ENCODE measurements at places on chromosomes 3 and 15. TPM values are rescaled to one million over a fixed set of nuclear protein-coding genes. Genes with fewer than 3 reads are reported as not detected.

DNA sequence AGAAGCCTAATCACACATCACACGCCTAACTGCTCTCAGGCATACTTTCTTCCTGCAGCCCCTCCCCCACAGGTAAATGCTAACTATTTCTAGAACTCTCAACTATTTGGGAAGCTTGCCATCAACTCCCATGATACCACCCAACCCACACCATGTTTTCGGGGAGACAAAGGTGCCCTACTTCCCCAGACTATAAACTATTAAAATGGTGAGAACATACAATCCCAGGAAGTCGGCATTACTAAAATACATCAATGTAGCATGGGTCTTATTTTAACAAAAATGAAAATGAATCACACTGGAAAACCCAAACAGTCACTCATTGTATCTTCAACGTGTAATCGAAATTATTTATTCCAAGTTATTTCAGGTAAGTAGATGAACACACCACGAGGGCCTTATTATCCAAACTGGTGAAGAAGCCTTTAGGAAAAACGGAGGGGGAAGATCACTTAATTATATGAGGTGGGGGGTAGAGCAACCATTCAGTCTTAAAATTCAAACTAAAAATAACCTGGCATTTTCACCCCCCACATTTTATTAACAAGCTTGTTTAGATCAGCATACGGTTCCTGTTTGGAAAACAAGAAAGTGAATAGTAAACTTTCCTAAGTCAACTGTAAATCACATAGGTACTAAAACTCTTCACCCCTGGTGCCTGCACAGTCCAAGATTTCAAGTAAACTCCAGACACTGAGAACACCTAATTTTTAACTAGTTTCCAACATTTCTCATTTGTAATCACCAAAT lies 1.9 kb downstream of the TBL1XR1 start:
- H3K4me3 ChIP-seq = peak overlapping the region; percentile 96
- DNase-seq = no peak
- H3K4me1 ChIP-seq = peaks cover 37% of the 10 kb centered on the region
- H3K36me3 ChIP-seq = no peaks in the 10 kb centered on the region
- no peaks in the 10 kb centered on the region for H3K27me3 ChIP-seq
- peak overlapping the region; percentile 100 for H3K27ac ChIP-seq

DNA sequence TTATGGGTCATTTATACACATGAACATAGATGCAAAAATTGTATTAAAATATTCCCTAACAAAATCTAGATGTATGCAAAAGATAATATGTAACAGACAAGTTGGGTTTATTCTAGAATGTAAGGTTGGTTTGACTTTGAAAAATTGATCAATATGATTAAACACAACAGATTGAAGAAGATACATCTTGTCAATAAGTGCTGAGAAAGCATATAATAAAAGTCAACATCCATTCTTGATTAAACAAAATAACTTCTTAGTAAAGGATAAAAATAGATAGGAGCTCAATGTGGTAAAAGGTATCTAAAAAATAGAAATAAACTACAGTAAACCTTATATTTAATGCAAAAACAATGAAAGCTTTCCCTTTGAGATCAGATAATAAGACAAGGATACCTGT lies 38.3 kb downstream of the CCDC39 start:
- no peak for DNase-seq
- H3K36me3 ChIP-seq = no peaks in the 10 kb centered on the region
- no peaks in the 10 kb centered on the region for H3K27me3 ChIP-seq
- H3K4me1 ChIP-seq = no peaks in the 10 kb centered on the region

DNA sequence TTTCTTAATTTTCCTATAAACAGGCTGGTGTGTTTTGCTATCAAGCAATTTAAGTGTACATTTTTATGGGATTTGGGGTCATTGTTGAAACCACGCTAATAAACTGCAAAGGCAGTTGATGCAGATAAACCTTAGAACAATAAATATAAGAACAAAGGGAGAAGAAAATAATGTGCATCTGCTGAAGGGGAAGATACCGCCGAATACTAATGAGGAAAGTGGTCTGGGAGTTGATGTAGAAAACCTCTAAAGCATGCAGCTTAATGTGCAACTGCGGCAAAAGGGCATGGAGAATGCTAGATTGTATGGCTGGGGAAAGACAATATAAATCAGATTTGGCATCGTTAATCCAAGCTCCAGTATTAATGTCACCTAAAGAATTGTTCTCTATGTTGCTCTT lies 29.8 kb upstream of the CHL1 start:
- no peaks in the 10 kb centered on the region for H3K27me3 ChIP-seq
- H3K36me3 ChIP-seq = no peaks in the 10 kb centered on the region
- DNase-seq = no peak
- no peaks in the 10 kb centered on the region for H3K4me1 ChIP-seq
- H3K4me3 ChIP-seq = no peak overlapping the region

DNA sequence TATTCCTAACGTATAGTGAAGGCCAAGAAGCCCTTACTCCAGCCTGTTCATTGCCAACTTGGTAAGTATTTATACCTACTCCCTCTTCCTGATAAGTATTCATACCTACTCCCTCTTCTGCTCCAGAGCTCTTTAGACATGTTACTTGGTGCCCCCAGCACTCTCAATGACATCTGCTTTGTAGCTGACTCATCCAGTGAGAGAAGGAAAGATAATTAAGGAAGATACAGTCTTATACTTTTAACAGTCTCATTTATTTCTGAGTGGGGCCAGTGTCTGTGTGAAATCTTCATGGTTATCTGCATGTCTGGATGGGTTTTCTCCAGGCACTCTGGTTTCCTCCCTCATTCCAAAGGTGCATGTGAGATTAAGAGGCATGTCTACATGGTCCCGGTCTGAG lies 698.7 kb downstream of the FHIT start:
- H3K36me3 ChIP-seq = no peaks in the 10 kb centered on the region
- H3K4me1 ChIP-seq = no peaks in the 10 kb centered on the region
- no peaks in the 10 kb centered on the region for H3K27me3 ChIP-seq
- DNase-seq = no peak

DNA sequence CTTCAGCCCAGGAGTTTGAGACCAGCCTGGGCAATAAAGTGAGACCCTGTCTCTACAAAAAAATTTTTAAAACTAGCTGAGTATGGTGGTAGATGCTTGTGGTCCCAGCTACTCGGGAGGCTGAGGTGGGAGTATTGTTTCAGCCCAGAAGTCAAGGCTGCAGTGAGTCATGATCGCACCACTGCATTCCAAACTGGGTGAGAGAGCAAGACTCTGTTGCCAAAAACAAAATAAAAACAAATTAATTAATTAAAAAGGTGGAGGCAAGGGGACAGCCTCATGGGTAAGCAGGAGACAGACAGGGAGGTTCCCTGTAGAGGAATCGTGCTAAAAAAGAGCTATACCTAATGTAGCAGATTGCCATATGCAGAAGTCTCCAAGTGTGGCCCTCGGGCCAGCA lies 12.6 kb downstream of the HAPLN3 start:
- no peaks in the 10 kb centered on the region for H3K4me1 ChIP-seq
- H3K4me3 ChIP-seq = no peak overlapping the region
- no peak for DNase-seq
- peaks cover 13% of the 10 kb centered on the region for H3K36me3 ChIP-seq

DNA sequence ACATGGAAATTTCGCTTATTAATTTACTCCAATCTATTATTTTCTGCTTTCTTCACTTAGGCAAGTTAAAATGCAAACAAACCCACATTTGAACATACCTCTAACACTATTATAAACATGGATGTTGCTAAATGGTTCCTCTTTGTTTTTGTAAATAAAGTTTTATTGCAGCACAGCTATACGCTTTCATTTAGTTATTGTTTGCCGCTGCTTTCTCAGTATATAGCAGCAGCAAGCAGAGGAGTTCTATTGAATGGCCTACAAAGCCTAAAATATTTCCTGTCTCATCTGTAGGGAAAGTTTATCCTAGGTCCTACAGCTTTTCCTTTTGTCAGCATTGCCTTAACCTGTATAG lies 7.9 kb upstream of the CHD2 start:
- H3K27me3 ChIP-seq = no peaks in the 10 kb centered on the region
- peaks cover 22% of the 10 kb centered on the region for H3K36me3 ChIP-seq
- no peak for DNase-seq
- H3K4me3 ChIP-seq = no peak overlapping the region
- peaks cover 41% of the 10 kb centered on the region for H3K4me1 ChIP-seq

DNA sequence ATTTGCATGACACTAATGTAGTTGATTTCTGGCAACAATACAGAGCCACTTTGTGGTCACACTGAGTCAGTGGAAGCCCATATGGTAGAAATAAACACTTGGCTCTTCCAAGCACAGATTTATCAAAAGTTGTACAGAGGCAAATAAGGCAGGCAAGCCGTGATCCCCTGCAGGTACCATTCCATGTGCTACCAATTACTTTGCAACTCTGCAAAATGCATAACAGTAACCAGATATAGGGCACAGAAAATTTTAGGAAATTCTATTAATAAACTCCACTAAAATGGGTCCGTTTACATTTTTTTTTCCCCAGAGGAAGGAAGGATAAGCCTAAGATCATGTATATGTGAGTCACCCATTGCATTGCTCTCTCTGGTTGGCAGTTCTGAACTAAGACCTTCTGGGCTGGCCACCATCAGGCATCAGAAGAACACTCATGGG lies 103.1 kb upstream of the PTX3 start:
- H3K4me3 ChIP-seq = no peak overlapping the region
- H3K36me3 ChIP-seq = no peaks in the 10 kb centered on the region
- no peaks in the 10 kb centered on the region for H3K4me1 ChIP-seq
- no peak overlapping the region for H3K27ac ChIP-seq

DNA sequence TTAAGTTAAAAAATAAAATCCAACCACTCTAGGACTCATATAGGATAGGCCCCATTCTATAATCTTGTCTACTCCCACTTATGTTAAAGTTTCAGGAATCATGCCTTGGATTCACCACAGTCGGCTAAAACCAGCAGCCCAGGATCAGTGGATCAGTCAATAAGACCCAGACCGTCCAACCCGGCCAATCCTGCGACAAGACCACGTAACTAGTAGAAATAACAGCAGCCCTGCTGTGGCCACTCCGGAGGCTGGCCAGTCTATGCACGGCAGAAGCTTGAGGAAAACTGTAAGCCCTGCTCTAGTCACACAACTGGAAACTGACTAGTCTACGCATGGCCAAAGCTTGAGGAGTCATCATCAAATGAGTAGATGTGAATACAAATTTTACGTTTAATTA lies 12.8 kb upstream of the SLC9C1 start:
- no peaks in the 10 kb centered on the region for H3K36me3 ChIP-seq
- no peaks in the 10 kb centered on the region for H3K27me3 ChIP-seq
- H3K4me3 ChIP-seq = no peak overlapping the region
- H3K27ac ChIP-seq = no peak overlapping the region

DNA sequence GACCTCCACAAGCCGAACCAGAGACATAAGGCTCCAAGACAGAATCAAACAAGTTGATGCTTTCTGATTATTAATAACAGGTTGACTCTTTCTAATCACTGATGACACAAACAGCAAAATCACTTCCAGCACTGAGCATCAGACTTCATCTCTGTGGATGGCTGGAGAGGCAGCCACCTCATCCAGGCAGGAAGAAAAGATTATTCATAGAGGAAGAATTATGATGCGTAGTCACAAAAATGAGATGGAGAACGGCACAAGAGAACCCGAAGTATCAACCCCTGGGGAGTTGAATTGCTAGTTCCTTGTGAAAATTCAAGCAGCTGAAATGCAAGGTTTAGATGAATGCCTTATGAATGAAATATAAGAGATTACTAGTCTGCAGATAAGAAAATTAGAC lies 49.9 kb upstream of the LMCD1 start:
- no peak for DNase-seq
- no peaks in the 10 kb centered on the region for H3K27me3 ChIP-seq

DNA sequence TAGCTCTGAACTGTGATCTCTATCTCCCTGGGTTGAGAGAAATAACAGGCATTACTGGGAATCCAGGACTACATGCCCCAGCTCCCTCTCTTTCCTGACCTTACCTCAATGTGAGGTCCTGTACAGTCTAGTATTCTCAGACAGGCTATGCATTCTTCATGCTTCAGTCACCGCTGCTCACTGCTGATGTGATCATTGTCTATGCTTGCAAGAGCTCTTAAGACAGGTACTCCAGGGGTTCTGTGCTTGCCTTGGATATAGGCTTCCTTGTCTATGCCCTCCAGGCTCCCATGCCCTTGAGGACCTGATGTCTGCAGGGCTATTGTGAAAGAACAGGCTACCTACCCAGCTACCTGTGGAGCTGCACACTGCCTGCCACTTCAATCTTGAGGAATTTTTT lies 183.6 kb downstream of the MBNL1 start:
- no peak for DNase-seq
- peaks cover 83% of the 10 kb centered on the region for H3K36me3 ChIP-seq
- H3K4me3 ChIP-seq = no peak overlapping the region
- H3K4me1 ChIP-seq = no peaks in the 10 kb centered on the region

DNA sequence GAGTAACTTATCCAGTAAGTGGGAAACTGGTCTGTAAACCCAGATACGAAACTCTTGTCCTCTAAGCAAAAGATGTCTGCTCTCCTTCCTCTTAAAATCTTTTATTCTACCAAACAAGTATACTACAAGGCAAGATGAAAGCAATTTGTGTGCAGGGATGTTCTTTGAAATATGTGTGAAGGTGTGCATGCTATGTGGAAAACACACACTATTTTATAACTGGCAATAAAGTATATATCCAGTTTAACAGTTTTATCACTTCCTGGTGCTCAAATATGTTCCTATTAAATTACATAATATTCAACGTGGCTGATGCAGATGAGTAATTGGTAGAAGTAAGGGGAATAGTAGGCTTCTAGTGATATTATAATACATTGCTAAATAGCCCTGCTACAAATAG lies 566.5 kb downstream of the ROBO2 start:
- H3K36me3 ChIP-seq = no peaks in the 10 kb centered on the region
- no peaks in the 10 kb centered on the region for H3K4me1 ChIP-seq
- no peak overlapping the region for H3K27ac ChIP-seq

DNA sequence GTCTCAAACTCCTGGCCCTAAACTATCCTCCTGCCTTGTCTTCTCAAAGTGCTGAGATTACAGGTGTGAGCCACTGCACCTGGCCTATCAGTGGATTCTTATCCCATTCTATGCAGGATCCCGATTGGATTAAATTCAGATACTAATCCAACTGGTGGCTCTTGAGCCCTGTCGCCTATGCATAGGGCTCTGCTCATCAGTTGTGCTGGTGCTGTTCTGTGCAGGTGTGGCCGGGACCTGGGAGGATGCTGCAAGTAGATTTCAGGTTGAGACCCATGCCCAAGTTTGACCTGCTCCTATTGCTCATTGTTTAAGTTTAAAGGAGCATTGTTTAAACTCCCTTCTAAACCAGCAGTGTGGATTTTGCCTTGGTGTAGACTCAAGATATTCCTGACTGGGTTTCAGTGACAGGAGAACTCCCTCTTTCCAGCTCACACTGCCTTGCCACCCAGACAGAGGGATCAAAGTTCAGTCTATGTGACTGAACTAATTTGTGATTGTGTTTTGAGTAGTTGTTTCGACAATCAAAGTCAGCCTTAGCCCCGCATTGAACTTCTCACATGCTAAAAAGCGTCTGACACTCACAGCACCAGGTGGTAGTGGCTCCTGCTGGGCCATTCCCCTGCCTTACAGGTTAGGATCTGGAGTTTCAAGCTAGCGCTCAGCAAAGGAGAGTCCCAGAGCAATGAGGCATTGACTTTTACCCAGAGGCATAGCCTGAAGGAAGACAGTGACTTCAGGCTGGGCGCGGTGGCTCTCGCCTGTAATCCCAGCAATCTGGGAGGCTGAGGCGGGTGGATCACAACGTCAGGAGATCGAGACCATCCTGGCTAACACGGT lies 45.0 kb upstream of the PIK3CB start:
- no peak overlapping the region for H3K4me3 ChIP-seq
- no peak for DNase-seq
- no peak overlapping the region for H3K27ac ChIP-seq

The PLSCR4 gene
- 39.1 TPM for total RNA-seq

The SETD2 gene
- 59.5 TPM for total RNA-seq

The ZNF660 gene
- total RNA-seq = 2.5 TPM

The THRB gene
- total RNA-seq = 11.3 TPM

The RGMA gene
- total RNA-seq = 18.8 TPM

The MCTP2 gene
- 19.7 TPM for total RNA-seq

All from esophagus squamous epithelium (tissue), 5 donors.